Activated naive CD4-positive, alpha-beta T cell (primary cell): ENCODE measurements at places on chromosomes 13 and 19.

GRCh38 chr13:39840201-39840600, 184.7 kb downstream of the COG6 start:
- DNase-seq = no peak

DNA sequence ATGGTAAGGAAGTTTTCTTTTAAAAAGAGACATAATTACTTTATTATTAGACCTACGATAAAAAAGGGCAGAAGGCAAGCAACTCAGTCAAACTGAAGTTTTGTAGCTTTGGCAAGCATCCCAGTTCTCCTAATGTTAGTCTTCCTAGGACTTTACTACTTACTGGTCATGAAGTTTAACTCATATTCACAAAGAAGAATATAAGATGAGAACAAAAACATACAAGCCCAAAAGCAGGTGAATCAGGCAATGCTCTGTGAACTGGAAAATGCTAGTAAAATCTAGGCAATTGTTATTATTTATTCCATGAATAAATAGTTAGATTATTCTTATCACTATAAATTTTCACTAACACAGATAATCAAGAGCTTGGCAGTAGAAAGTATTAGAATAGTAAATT, 85.0 kb downstream of the MIPEP start:
- no peak for DNase-seq

DNA sequence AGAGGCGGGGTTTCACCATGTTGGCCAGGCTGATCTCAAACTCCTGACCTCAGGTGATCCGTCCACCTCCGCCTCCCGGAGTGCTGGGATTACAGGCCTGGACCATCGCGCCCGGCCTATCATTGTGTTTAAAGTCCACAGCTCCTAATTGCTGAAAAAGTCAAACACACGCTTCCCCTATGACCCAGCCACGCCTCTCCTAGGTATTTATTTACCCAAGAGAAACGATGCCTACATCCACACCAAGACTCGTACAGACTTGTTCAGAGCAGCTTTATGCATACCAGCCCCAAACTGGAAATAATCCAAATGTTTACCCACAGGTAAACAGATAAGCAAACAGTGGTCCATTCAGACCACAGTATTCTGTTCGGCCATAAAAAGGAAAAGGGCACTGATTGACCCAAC, 15.1 kb downstream of the ZNRF4 start:
- DNase-seq = no peak

GRCh38 chr13:50846861-50847475, 3.5 kb upstream of the DLEU7 start:
- no peak for DNase-seq

GRCh38 chr19:6439743-6440142, 6.2 kb upstream of the SLC25A41 start:
- DNase-seq = no peak

- no peak for DNase-seq
These were observed 143.4 kb downstream of the DLEU7 start for GRCh38 chr13:50699874-50700663.

DNA sequence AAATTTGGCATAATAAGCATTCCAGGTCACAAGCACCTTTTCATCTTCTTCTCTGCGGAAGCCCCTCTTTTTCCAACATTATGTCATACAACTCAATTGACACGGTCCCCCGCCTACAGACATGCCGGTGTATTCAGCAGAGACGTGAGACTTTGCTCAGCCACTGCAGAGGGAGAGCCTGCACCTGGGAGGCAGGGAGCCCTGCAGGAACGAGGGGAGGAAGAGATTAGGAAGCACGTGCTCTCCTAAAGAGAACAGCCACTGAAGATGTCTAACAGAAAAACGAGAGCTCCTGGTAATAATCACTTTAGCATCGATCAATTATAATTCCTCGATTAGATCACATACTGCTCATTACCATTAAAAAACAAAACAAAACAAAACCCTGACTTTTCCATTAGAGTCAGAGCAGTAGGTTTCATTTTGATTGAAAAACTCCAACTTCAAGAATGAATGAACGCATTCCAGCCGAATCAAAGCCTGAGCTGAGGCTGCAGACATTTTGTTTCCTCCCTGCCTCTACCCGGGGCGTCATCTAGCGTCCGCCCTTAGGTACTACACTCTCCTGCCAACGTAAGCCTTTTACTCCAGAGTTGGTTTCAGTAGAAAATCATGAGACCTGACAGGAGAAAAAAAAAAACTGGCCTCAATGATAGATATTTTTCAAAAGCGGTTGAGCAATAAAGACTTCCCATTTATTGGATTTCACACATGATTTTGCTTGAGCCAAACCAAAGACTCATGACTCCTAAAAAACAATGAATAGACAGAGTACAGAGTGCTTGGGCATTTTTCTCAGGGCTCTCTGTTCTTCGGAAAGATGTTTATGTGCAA, 194.5 kb downstream of the KATNAL1 start:
- peak; percentile 17 for DNase-seq

GRCh38 chr13:76229281-76229680, 593.2 kb downstream of the LMO7 start:
- no peak for DNase-seq

DNA sequence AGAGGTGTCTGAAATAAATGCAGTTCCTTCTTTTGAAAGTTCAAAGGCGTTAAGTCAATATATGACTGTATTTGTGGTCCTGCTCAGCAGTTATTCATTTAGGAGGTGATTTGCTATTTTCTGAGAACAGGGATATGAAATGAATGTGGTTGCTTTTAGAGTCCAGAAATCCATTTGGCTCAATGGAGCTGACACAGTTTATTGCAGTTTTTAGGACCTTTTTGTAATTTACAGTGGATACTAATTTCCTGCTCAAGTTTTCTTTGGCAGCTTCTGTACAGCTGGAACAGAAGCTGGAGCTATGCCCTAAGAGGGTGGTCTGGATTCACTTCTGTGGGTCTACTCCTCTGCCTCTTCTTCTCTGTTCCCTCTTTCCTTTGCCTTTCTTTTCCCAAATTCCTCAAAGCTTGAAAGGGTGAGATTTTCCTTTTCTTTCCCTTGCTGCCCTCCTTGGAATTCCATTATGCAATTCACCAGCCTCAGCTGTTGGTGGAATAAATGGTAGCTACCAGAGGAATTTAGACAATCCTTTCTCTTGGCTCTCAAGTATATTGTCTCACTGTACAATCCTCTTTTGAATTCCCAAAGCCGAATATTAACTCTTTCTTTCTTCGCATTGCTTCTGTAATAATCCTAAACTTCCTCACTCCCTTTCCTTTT, 39.9 kb downstream of the ITGBL1 start:
- DNase-seq = no peak

- DNase-seq = no peak
These were observed 492.4 kb downstream of the SUCLA2 start for GRCh38 chr13:47508527-47509228.

- DNase-seq = no peak
These were observed 1.4 kb upstream of the TSHZ3 start for GRCh38 chr19:31350693-31351055.

GRCh38 chr13:101452519-101453485, at the start of gene ITGBL1:
ITGBL1 (plus strand) TSS chr13:101452675; CDS start chr13:101452834, 159 bp downstream.
- DNase-seq = no peak

- DNase-seq = peak; percentile 12
These were observed 538 bp downstream of the ZNF428 start for GRCh38 chr19:43618921-43619261.

- DNase-seq = no peak
These were observed 94.1 kb downstream of the TNFSF13B start for GRCh38 chr13:108363666-108364065.

- no peak for DNase-seq
These were observed 21.3 kb upstream of the MTRF1 start for GRCh38 chr13:41284512-41285288.

DNA sequence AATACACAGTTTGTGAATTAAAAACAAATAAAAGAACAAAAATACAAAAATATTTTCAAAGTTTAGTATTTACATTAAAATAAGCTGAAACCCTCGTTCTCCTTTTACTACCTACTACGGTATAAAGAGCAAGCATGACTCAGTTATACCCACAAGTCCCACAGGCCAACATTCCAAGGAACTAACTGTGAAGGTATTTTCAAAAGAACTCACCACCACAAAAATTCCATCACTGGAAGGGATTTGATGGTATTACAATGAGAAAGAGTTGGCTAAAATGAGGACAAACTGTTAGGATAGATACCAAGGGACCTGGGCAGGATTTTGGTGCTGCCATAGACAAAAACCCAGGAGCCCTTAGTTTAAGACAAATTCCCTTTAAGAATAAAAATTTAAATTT, 122.7 kb downstream of the TBC1D4 start:
- no peak for DNase-seq

DNA sequence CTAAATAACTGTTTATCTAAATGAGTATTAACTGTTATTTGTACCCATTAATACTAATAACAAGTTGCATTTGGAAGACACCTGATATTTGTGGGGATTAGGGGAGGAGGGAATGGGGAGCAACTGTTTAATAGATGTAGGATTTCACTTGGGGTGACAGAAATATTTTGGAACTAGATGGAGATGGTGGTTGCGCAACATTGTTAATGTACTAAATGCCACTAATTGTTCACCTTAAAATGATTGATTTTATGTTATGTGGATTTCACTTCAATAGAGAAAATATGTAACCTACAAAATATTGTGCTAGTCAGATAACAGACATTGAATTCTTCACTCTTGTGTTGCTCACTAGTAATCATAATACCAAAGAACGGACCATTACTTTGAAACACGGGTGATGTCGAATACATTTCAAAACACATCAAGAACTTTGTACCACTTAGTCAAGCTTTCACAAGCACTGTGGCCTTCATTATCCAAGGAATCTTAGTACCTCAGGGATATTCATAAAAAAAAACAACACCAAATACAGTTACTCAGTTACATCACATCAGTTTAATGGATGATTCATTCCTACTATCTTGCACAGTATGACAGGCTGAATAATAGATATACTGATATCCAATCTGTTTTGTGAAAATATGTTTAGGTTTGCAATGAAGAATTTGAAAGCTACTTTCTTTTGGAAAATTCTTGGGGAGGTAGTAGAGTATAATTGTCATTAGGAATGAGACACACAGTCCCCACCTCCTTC, 721.8 kb downstream of the PCDH9 start:
- no peak for DNase-seq

- DNase-seq = no peak
These were observed at the start of gene BCAM for GRCh38 chr19:44808463-44809371. BCAM (plus strand) TSS chr19:44809103; CDS start chr19:44809125, 22 bp downstream.

DNA sequence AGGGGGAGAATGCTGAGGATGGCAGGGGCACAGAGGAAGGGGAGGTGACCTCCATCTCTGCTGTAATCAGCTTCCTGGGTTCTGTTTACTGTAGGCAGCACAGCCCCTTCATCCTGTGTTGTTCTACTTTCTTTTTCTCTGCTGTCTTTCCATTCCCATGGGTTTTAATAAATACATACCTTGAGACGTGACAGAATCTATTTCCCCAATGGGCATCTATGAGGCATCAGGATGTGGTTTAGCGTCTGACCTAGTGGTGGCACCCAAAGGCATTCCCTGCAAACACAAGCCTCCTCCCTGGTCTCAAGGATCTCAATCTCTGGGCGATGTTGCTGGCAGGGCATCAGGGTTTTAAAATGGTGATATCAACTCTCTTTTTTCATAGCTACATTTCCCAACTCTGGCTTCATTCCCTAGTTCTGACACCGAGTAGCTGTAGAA, 60.8 kb downstream of the ALOX5AP start:
- DNase-seq = no peak

- DNase-seq = no peak
These were observed 256.9 kb downstream of the TEX29 start for GRCh38 chr13:111577208-111577828.

DNA sequence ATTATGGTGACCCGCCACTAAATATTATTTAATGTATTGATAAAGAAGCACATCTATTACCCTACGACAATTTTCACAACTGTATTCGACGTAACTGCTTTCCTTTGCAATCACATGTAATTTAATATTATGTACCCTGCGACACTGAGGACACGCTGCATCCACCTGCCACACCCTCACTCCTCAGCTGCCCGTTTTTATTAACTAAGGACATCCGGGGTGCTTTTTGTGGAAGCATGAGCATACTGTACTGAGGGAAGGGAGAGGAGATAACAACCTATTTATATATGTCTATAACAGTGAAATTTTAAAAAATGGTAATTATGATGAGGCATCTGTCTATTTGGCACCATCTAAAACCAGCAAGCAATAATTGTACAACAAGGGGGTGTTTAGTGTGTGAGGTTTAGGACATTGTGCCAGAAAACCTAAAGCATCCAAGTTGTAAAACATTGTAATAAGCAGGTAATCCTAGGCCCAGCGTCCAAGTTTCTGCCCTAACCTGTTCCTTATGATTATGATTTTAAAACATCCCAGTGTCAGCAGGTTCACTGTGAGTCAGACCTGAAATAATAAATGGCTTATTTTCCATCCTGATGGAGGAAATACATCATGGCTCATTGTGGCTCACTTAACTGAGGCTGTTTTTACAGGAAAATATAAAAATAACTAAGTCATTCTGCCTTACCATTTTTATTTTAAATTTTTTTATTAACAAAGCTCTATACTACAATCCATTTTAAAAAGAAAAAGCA, 56.3 kb downstream of the FOXO1 start:
- no peak for DNase-seq
